ENCODE measurements at places on chromosomes 1 and 21. TPM values are rescaled to one million over a fixed set of nuclear protein-coding genes. Genes with fewer than 3 reads are reported as not detected.

The TGFB2 gene
- polyA plus RNA-seq = 0.34 TPM

The TSPEAR gene
- polyA plus RNA-seq = 0.01 TPM

The DNAI4 gene
- polyA plus RNA-seq = 0.26 TPM

The SLC35F3 gene
- polyA plus RNA-seq = 0.24 TPM

The OR2L5 gene
- not detected for polyA plus RNA-seq

The S100A8 gene
- 65,887 TPM for polyA plus RNA-seq

The MIXL1 gene
- not detected for polyA plus RNA-seq

The SPATA1 gene
- polyA plus RNA-seq = 0.48 TPM

All from esophagus (tissue), 2 donors.